ENCODE measurements at places on chromosomes 11 and 22.

DNA sequence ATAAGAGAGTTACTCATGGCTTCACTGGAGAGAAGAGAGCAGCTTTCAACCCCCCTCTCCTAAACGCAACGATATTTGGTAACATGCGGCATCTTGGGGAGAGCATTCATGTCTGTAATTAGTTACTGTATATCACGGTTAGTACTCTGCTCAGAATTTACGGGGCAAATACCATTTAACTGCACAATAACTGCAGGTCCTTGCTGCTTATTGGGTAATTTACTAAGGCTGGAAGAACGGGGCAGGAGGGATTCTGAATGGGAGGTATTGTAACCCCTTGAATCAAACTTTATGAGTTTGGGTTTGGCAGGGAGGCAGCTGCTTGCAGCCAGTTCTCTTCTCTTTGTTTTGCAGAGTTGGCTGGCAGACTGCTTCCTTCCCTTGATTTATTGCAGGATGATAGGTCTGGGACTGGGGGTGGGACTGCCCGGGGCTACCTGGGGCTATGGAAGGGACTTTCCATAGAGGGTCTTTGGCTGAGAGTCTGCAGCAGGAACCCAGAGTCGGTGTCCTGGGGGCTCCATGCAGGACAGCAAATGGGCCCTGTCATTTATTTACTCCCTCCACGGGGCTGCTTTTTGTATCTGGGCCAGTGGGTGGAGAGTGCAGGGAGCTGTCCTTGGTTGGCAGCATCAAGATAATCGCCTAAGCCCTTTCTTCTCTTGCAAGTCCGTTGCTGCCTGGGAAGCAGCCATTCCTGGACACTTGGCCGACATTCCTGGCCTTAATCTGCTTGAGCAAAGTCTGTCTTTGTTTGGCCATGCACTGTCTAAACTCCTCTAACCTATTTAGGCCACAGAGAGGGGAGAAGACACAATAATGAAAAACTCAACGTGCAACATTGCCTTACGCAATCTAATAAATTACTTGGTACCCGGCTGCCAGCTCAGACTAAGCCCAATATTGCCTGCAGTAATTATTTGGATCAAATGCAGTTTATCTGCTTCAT is 188.9 kb downstream of the ST3GAL4 start:
- DNase-seq: no peak

GRCh38 chr11:120334894-120335462 is 1.2 kb upstream of the ARHGEF12 start:
- DNase-seq: no peak

- no peak for DNase-seq
These were observed 788.3 kb downstream of the NTM start for GRCh38 chr11:132158696-132159095.

DNA sequence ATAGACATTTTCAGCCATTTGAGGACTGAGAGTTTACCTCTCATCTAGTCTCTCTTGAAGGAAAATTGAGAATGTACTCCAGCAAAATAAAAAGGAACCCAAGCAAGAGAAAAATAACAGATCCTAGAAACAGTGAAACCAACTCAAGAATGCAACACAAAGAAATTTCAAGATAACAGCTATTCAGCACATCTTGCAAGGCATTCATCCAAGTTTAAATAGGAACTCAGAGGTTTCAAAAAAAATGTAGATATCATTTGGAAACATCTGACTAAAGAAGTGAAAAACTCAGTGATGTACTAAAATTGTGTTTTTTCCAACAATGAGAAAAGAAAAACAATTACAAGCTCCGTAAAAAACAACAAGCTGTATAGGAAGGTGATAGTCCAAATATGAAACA is 76.4 kb downstream of the TMEM135 start:
- no peak for DNase-seq

DNA sequence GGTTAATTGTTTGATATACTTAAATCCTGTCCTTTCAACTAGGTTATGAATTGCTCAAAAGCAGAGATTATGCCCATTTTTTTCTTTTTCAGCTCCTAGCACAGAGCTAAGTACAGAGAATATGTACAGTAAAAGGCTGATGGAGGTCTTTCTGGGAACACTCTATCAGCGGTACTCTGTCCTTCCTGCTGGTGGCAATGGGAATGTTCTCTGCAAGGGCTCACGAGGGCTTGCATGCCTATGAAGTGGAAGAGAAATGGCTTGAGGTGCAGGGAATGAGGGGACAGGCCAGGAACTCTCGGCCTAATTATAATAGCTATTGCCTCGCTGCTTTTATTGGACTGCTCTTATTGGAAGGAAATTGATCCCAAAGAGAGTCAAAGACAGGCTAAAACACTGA is 83.7 kb upstream of the RAB1B start:
- DNase-seq: no peak

DNA sequence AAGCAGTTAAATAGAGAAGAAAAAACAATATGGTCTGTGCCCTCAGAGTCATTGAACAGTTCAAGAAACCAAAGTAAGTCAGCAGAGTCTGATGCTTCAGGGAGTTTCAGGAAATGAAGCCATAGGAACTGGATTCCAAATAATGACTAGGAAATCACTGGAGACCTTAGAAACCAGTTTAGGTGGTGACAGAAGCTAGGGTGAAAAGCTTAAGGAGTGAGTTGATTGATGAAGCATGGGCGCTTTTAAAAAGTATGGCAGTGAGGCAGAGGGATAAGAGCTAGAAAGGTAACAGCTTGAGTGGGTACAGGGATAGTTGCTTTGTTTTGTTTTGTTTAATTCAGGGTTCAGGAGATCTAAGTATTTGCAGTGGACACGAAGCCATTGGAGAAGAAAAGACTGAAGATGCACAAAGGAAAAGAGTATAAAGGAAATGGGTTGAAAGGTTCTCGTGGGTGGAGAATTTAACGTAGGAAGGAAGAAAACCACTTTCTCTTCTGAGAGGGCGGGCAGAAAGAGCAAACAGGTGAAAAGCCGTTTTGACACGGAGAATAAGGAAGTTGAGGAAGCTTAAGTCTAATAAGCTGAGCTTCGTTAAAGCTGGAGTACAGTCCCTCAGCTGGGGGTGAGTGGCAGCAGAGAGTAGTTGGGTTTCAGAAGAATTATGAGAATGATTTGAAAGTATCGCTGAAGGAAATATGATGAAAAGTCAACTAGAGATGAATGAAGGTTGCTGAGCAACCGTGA is 14.8 kb downstream of the SGSM3 start:
- no peak for DNase-seq

- DNase-seq: no peak
These were observed 48.5 kb upstream of the PPP2R1B start for GRCh38 chr11:111814557-111815320.

GRCh38 chr11:101341578-101341977 is 212.0 kb upstream of the PGR start:
- DNase-seq: no peak
